Progenitor cell of endocrine pancreas (in vitro differentiated cells): ENCODE measurements at places on chromosomes 1 and 21.

- DNase-seq: no peak
These were observed 50.2 kb upstream of the DNAH14 start for GRCh38 chr1:224879162-224879803.

- no peak for DNase-seq
These were observed 419.0 kb upstream of the LRRC7 start for GRCh38 chr1:69148731-69149130.

DNA sequence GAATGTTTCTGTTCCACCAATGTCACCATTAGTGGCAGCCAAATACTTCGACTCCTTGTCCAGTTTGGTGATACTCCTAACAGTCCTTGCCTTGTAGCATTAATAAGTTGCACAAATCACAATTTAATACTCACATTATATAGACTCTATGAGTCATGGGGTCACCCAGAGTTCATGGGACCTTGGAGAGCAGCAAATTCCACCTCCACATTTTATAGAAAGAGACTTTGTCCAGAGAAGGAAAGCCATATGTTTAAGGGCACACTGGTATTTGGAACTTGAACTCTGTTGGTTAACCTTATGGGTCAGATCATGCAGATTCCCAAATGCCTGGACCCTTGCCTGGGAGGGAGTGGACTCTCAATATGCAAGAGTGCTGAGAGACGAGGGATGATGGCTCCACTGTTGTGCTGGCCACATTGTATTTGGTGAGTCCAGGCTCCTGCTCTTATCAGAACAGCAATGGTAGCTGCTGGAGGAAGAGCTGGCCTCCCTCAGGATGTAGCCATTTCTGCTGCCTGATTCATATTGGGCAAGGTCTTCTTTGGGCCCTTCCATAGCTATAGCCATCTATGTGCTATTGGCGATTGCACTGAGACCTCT lies 30.6 kb downstream of the DNAJC6 start:
- DNase-seq: no peak

DNA sequence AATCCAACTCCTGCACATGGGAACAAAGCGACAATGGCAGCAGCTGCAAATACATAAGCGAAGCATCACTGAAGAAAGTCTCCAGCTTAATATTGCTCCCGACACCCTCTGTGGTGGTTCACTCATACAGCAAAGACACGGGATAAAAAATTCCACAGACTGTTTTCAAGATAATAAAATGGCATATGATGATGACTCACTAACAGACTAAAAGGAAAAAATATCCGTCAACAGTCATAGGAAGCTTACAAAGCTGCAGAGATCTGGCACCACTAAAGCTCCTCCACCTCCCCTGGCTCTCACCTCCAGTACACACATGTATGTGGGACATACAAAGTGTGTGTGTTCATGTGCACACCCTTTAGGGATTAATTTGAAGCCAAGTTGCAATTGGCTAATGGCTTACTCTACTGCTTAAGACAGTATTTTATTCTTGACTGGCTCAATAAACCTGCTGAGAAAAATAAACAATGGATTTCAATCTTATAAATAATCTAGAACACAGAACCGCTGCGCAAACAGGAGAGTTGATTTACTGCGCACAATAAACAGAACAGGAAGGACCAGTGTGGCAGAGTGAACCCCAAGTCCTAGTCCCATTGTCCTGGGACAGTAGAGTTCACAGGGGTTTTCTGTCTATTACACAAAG lies 94.4 kb downstream of the SLC45A1 start:
- no peak for DNase-seq

- no peak for DNase-seq
These were observed 102.5 kb downstream of the LAMC2 start for GRCh38 chr1:183288583-183288982.

GRCh38 chr1:72284348-72285073 lies 2.2 kb upstream of the NEGR1 start:
- DNase-seq: peak; percentile 30

GRCh38 chr1:64581135-64581842 lies 111.4 kb downstream of the CACHD1 start:
- DNase-seq: no peak

DNA sequence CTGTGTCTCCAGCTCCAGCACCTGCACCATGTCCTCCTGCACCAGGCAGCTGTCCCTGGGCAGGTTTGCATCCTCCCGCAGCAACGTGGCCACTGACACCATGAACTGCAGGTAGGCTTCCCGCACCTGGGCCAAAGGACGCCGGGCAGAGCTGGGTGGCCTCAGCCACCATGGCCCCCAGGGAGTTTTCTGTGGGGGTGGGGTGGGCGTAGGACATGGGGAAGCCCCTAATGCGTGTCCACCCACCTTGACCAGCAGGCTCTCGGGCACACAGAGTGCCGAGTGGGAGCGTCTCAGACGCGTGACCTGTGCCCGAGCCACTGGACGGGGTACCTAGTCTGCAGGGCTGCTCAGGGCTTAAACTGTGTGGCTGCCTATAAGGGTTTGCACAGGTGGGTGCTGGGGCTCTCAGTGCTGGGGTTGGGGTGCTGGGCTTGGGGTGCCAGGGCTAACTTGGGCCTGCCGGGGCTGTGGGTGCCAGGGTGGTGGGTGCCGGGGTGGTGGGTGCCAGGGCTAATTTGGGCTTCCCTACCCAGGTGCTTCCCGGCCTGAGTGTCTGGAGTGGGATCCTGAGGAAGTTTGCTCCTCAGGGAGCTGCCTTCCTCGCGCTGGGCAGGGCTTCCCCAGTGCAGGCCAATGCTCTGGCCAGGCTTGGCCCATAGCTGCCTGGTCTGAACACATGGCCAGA lies 17.7 kb downstream of the PRXL2B start:
- no peak for DNase-seq

GRCh38 chr1:68438310-68438709 lies 11.4 kb downstream of the RPE65 start:
- DNase-seq: no peak
